ENCODE measurements at places on chromosomes 6 and 20. TPM values are rescaled to one million over a fixed set of nuclear protein-coding genes. Genes with fewer than 3 reads are reported as not detected.

The HLA-DOB gene
- polyA plus RNA-seq, result 0.26 TPM

The LIN28B gene
- 0.14 TPM for polyA plus RNA-seq

The CDYL gene
- 30.3 TPM for polyA plus RNA-seq

The CALHM4 gene
- polyA plus RNA-seq, result 0.94 TPM

The CD93 gene
- 39.5 TPM for polyA plus RNA-seq

The TRIM31 gene
- polyA plus RNA-seq, result 0.26 TPM

The RFX6 gene
- polyA plus RNA-seq, result not detected

The FNDC11 gene
- 0.69 TPM for polyA plus RNA-seq

The SALL4 gene
- 5.6 TPM for polyA plus RNA-seq

The TDRD6 gene
- 2.5 TPM for polyA plus RNA-seq

The MCHR2 gene
- polyA plus RNA-seq, result not detected

The RBBP8NL gene
- polyA plus RNA-seq, result 0.87 TPM

The PXDC1 gene
- polyA plus RNA-seq, result 20.4 TPM

The BPI gene
- polyA plus RNA-seq, result 1.0 TPM

The SPTLC3 gene
- polyA plus RNA-seq, result 20.3 TPM

The C6orf58 gene
- polyA plus RNA-seq, result 2.1 TPM

The GCNT2 gene
- 17.0 TPM for polyA plus RNA-seq

The ELOVL2 gene
- polyA plus RNA-seq, result 9.0 TPM

The ESR1 gene
- 0.79 TPM for polyA plus RNA-seq

The TFAP2A gene
- 27.9 TPM for polyA plus RNA-seq

The VSTM2L gene
- polyA plus RNA-seq, result 1.3 TPM

The DPPA5 gene
- polyA plus RNA-seq, result not detected

The FLRT3 gene
- 138 TPM for polyA plus RNA-seq

The SERPINB1 gene
- polyA plus RNA-seq, result 19.5 TPM

The NKX2-2 gene
- not detected for polyA plus RNA-seq

The GPLD1 gene
- polyA plus RNA-seq, result 3.0 TPM

The BNIP5 gene
- 0.19 TPM for polyA plus RNA-seq

The ZC2HC1B gene
- polyA plus RNA-seq, result not detected

The OTOR gene
- not detected for polyA plus RNA-seq

The BLOC1S5 gene
- 35.3 TPM for polyA plus RNA-seq

The TGM3 gene
- 0.99 TPM for polyA plus RNA-seq

The ULBP3 gene
- 8.1 TPM for polyA plus RNA-seq

The MMP24 gene
- polyA plus RNA-seq, result 1.8 TPM

The PRICKLE4 gene
- 2.4 TPM for polyA plus RNA-seq

The SRMS gene
- polyA plus RNA-seq, result 0.08 TPM

The EYA4 gene
- polyA plus RNA-seq, result 17.5 TPM

The TGM2 gene
- 31.7 TPM for polyA plus RNA-seq

The OR2H2 gene
- not detected for polyA plus RNA-seq

The ERVFRD-1 gene
- 0.22 TPM for polyA plus RNA-seq

The DEFB123 gene
- not detected for polyA plus RNA-seq

The DAAM2 gene
- polyA plus RNA-seq, result 29.2 TPM

The TP53RK gene
- 18.6 TPM for polyA plus RNA-seq

The PAX1 gene
- not detected for polyA plus RNA-seq

The RARS2 gene
- polyA plus RNA-seq, result 54.4 TPM

The PEX6 gene
- polyA plus RNA-seq, result 20.0 TPM

The BMP7 gene
- 78.2 TPM for polyA plus RNA-seq

The NOL7 gene
- polyA plus RNA-seq, result 101 TPM

The ME1 gene
- 2.4 TPM for polyA plus RNA-seq

The NR2E1 gene
- not detected for polyA plus RNA-seq

The PRELID3B gene
- 73.3 TPM for polyA plus RNA-seq

The ZNF391 gene
- polyA plus RNA-seq, result 10.2 TPM

The TFEB gene
- polyA plus RNA-seq, result 8.6 TPM

The CRIP3 gene
- 2.6 TPM for polyA plus RNA-seq

The PRND gene
- 5.7 TPM for polyA plus RNA-seq

All from right renal cortex interstitium (tissue), 3 donors.